ENCODE measurements at places on chromosomes 7 and 10.

- DNase-seq: no peak
Observed at GRCh38 chr7:111528331-111528730, 34.0 kb downstream of the IMMP2L start.

DNA sequence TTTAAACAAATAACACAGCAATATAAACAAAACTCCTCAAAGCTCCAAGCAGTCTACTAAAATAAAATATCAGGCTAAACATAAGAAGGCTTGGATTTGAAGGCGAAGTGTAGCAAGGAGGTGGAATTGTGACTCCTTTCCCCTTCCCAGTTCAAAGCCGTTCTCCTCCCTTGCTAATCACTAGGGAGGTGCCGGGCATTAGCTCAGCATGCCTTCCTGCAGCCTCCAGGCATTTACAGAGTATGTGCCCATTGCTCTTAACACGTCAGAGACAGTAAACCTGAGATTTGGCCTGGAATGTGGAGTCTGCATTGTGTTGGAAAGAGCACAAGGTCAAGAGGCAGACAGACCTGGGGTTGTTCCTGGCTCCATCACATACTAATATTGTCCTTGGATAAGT is 15.6 kb downstream of the CNNM1 start:
- no peak for DNase-seq

- DNase-seq: no peak
Observed at GRCh38 chr7:37394158-37394557, 54.5 kb downstream of the ELMO1 start.

- DNase-seq: no peak
Observed at GRCh38 chr7:51077316-51077986, 239.2 kb downstream of the COBL start.

DNA sequence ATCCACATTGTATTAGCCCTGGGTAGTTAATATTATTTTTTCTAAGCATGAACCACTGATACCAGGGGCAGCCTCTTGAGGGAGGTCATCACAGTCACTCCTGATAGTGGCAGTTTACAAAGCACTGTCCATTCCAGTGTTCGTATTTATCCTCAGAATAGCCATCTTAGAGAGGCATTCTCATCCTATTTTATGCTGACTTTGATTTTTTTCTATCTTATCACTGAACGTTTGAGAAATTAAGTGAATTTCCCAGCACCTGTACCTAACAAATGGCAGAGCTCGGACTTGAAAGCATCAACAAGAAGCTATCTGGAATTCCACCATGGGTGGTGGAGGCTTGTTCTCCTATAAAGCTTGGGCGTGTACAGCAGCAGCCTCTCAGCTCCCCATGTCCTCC is 26.1 kb upstream of the MGAM2 start:
- no peak for DNase-seq

DNA sequence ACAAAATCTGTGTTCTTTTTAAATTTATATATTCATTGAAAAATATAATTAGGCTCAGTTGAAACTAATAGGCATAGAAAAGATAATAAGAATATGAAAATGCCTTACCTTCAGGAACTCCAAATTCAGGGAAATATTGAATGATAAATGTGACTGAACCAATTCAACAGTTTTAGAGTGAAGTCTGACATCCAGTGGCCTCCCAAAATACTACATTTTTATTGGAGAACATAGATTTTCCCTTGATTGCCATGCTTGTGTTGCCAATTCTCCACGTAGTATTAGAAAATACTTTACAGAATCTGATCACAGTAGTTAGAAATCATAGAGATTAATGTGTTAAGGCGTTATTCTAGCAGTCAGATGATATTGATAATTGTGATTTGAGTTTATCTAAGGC is 1246.7 kb downstream of the GATA3 start:
- no peak for DNase-seq

- DNase-seq: peak; percentile 94
Observed at GRCh38 chr10:130111113-130111851, 652 bp upstream of the C10orf143 start.

GRCh38 chr7:15306296-15306695 is 255.5 kb downstream of the AGMO start:
- DNase-seq: no peak

DNA sequence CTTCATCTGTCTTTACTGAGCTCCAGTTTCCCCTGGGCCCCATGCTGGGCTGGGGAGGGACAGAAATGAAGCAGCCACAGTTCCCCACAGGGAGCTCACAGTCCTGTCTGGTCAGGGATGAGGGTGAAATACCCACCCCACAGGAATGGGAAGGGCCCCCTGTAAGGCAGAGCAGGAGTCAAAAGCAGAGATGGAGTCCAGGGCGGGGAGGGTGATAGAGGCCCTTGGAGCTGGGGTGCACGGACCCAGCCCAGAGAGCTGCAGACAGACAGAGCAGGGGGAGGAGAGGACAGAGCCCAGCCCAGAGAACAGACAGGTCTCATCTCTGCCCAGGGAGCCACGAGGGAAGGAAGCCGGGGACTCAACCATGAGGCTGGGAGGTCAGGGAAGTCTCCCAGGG is 34.9 kb upstream of the ZNF488 start:
- DNase-seq: no peak

- DNase-seq: no peak
Observed at GRCh38 chr10:17394854-17395253, 59.5 kb downstream of the ST8SIA6 start.

- no peak for DNase-seq
Observed at GRCh38 chr7:122067077-122067476, 77.0 kb downstream of the AASS start.

DNA sequence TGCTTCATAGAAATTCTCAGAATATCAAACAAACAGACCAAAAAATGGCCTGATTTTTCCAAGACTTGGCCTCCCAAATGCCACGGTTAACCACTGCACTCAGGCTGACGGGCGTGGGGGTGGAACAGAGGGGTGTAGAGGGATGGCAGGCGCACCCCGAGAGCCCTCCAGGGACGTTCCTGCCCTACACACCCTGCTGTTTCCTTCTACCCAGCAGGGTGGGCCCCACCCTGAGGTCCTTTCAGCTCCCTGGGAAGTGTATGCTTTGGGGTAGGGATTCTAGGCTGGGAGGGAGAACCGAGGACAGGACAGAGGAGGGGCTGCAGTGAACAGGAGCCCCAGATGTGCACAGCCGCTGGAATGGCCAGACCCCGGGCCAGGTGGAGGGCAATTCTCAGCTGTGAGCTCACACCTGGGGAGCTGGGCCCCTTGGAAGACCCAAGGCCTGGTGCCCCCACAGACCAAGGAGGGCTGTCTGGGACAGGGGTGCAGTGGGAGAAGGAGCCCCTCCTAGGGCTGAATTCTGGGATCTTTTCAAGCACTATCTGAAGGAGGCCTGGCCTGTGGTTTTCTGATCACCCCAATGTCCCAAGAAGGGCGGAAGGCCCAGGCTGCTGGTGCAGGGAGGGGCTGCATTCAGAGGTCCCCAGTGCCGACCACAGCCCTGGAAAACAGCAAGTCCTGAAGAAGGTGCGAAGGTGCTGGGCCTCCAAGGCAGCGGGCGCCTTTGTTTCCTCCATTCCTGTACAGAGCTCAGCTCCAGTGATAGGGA is 32.9 kb upstream of the INPP5A start:
- no peak for DNase-seq

DNA sequence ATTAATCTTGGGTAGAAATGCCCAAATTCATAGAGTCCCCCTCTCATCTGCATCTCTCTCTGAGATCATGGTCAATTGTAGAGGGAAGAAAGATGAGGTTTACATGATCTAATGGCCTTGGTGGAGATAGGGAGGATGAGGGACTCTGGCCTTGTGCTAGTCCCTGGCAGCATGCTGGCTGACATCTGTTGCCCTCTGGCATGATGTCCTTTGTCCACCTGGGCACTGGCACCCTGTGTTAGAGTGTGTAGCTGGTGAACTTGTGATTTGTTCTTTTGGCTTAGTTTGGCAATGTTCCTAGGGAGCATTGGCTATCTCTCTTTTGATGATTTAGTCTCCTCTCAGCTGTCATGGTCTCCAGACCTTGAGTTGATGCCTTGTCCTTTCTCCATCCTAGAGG is 103.2 kb downstream of the DYNC1I1 start:
- no peak for DNase-seq

Data from T-cell (primary cell).